Subcutaneous preadipocyte (primary cell): ENCODE measurements at places on chromosomes 12 and 14. TPM values are rescaled to one million over a fixed set of nuclear protein-coding genes. Genes with fewer than 3 reads are reported as not detected.

Gene TBX5
- total RNA-seq: 2.6 and 6.5 TPM in 2 replicates

Gene NDUFA9
- total RNA-seq: 39.7 and 53.8 TPM in 2 replicates

Gene TAS2R14
- 3.7 and 4.1 TPM in 2 replicates for total RNA-seq

Gene FGD6
- 3.3 and 10.4 TPM in 2 replicates for total RNA-seq

Gene RASSF8
- 69.4 and 118 TPM in 2 replicates for total RNA-seq

Gene TM9SF1
- 53.2 and 56.2 TPM in 2 replicates for total RNA-seq

Gene FGF23
- total RNA-seq: not detected in 2 replicates

Gene ABCD2
- total RNA-seq: under 0.01 TPM in 2 replicates

Gene SELPLG
- 0.73 and 0.98 TPM in 2 replicates for total RNA-seq

Gene MYH6
- not detected in 2 replicates for total RNA-seq

Gene MYF6
- total RNA-seq: under 0.01 TPM in 1 of 2 replicates, not detected in the other

Gene LMNTD1
- 1.4 TPM in 1 of 2 replicates, not detected in the other for total RNA-seq

Gene NR4A1
- 1.2 and 1.5 TPM in 2 replicates for total RNA-seq

Gene SRRM4
- not detected in 2 replicates for total RNA-seq
